T-helper 2 cell (primary cell): ENCODE measurements at places on chromosomes 11 and 22.

DNA sequence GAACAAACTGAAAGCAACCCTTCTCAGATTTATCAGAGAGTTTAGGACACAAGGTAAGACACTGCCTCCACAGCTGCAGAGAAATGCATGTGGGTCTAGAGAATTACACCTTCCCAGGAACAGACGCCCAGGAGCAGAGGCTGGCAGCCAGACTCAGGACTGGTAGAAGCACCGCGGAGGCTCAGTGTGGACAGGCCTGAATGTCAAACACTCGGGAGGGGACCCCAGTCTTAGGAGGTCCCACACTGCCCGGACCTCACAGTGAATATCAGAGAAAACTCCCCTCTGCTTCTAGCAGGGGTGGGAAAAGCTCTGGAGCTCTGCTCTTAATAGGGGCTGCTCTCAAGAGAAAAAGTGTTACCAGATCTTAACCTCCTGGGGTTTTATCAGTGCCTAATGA lies 952.7 kb downstream of the BRD1 start:
- no peak for DNase-seq

GRCh38 chr22:29727131-29727523 lies 7.3 kb downstream of the CABP7 start:
- no peak for DNase-seq

- no peak for DNase-seq
Observed at GRCh38 chr11:32840587-32840986, 10.9 kb downstream of the PRRG4 start.

DNA sequence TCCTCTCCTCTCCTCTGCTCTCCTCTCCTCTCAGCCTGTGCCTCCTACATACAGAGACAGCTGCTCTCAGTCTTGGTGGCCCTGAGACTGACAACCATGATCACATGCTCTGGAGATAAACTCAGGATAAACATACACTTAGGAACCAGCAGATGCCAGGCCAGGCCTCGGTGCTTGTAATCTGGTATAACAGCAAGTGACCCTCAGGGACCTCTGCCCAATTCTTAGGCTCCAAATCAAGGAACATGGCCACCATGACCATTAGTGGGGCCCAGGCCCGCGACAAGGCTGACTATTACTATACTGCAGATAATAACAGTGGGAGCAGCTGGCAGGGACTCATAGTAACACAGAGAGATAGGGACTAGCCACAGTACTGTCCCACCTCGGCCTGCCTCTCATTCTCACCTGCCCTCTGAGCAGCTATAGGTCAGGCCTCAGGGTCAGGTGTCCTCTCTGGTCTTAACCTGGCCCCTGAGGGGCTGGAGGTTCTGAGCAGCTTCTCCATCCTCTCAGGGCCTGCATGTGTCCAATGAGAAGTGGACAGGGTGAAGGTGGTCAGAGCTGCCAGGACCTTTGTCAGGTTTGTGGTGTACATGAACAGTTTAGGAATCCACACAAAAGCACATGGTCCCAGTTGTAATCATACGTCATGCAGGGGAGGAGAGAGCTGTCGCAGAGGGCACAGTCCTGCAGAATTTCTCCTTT lies 106.1 kb downstream of the GGTLC2 start:
- no peak for DNase-seq

DNA sequence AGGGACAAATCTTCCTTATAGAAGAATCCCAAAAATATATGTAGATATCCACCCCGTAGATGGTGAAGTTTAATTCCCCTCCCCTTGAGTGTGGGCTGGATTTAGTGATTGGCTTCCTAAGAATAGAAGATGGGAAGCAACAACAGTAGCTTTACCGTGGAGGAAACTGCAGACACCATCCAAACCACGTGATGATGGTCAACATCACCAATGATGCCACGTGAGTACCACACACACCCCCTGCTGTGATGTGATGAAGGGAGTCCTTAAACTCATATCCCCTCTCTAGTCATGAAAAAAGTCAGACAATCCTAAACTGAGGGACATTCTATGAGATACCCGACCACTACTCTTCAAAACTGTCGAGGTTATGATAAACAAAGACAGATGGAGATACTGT lies 76.4 kb upstream of the SLC22A12 start:
- no peak for DNase-seq

GRCh38 chr11:122177238-122177637 lies 61.2 kb upstream of the BLID start:
- DNase-seq: no peak

DNA sequence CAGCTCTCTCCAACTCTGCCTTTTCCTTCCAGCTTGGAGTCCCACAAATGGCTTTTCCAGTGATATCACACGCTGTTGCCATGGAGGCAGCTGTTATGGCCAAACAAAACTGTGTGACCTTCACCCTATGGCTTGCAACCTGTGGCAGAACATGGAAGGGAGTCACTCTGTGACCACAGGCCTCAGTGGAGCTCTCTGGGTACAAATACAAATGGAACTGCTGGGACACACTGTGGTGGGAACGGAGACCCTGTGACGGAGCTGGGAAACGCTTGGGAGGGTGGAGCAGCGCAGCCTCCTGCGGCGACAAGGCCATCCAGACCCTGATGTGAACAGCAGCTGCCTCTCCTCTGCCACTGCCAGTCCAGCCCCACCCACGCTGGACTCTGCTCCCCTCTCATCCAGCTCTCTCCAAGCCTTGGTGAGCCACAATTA lies 162.5 kb downstream of the ETS1 start:
- DNase-seq: no peak

DNA sequence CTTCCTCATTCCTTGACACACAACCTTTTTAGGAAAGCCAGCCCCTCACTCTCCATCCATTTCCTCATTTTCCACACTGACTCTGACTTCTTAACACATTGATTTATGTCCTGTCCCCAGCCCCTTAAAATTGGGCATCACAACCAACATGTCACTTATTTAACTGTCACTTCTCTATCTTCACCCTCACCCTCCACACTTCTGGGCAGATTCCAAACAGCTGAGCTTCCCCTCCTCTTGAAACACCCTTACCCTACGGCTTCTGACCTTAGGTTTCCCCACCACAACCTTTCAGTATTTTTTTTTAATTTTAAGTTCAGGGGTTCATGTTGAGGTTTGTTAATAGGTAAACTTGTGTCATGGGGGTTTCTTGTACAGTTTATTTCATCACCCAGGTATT lies 696.3 kb downstream of the DLG2 start:
- DNase-seq: no peak

GRCh38 chr11:122491509-122491908 lies 164.0 kb upstream of the UBASH3B start:
- no peak for DNase-seq

- DNase-seq: no peak
Observed at GRCh38 chr11:36016263-36016662, 72.4 kb downstream of the LDLRAD3 start.

DNA sequence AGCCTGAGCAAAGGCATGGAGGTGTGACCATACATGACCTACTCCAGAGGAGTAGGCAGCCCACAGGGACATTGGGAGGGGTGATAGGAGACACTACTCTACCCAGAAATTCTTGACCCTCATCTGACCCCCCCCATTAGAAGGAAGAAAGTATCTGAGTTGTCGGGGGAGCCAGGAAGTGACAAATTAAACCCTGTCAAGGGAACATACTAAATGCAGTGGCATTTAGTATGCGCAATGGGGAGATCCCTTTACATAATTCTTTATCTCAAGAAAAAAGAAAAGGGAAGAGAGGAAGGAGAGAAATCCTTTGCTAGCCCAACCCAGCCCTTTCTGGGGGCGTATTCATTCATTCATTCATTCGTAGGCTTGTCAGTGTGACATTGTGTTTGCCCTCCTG lies 58.8 kb downstream of the NAV2 start:
- DNase-seq: no peak

DNA sequence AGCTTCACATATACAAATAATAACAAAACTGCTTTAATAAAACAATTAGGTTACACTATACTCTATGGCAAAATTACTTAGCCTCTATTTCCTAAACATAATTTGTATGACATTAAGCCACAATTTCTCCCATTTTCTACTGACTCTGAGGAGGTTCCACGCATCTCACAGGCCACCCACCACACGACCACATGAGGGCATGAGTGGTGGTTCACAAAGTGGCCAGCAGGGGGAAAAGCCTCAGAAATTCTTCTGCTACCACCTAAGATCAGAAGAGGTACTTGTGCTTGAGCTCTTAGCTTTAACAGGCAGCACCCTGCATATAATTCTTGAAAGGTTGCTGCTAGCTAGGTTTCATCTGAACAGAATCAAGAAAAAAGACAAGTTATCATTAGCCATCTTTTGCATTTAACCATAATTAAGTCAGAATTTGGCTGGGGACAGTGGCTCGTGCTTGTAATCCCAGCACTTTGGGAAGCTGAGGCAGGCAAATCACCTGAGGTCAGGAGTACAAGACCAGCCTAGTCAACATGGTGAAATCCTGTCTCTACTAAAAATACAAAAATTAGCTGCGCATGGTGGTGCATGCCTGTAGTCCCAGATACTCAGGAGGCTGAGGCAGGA lies 7.7 kb downstream of the LPXN start:
- peak; percentile 68 for DNase-seq

- no peak for DNase-seq
Observed at GRCh38 chr11:132987936-132988335, 544.4 kb downstream of the OPCML start.

DNA sequence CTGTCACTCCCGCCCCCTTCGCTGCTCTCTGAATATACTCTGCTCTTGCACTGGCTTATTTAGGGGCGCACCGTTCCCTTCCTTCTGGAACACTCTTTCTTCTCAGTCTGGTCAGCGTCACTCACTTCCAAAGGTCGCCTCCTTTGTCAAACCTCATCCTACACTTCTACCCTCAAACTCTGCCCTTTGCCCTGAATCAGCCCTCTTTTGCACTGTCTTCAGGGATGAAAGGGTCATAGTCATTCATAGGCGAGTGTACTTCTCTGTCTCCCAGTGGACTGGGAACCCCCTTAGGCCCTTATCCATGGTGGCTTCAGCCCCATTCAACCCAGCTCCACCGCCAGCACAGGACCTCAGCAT lies 15.4 kb downstream of the MOGAT2 start:
- no peak for DNase-seq

- DNase-seq: no peak
Observed at GRCh38 chr11:67699521-67699920, 25.1 kb upstream of the ALDH3B2 start.

DNA sequence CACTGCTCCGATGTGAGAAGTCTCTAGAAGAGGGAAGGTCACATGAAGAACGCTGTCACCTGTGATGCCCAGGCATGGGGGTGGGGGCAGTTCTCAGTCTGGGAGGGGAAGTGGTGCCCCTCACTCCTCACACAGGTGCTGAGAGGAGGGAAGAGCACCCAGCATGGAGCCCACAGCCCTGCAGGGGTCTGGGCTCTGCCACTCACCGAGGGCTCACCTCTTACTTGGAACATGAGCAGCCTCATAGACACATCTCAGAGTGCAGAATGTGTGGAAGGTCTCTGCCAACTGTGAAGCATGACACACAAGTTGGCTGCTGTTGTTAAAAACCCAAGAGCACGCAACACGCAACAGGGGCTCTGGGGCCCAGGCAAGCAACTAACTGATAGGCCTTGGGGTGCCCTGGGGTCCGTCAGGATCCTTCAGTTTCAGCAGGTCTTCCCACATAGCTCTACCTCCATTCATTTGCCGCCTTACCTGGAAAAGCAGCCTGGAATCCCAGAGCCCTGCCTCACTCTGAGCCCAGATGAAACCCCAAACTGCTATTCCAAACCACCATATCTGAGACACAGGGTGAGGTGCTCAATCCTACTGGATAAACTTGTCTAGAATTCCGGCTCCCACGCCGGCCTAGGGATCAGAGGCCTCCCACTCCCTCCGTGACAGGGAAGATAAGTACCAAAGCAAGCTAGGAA lies 17.5 kb upstream of the TMPRSS4 start:
- DNase-seq: no peak

GRCh38 chr11:31814176-31814868 lies 3.2 kb upstream of the PAX6 start:
- no peak for DNase-seq

GRCh38 chr22:39132281-39132680 lies 20.2 kb downstream of the CBX7 start:
- no peak for DNase-seq

DNA sequence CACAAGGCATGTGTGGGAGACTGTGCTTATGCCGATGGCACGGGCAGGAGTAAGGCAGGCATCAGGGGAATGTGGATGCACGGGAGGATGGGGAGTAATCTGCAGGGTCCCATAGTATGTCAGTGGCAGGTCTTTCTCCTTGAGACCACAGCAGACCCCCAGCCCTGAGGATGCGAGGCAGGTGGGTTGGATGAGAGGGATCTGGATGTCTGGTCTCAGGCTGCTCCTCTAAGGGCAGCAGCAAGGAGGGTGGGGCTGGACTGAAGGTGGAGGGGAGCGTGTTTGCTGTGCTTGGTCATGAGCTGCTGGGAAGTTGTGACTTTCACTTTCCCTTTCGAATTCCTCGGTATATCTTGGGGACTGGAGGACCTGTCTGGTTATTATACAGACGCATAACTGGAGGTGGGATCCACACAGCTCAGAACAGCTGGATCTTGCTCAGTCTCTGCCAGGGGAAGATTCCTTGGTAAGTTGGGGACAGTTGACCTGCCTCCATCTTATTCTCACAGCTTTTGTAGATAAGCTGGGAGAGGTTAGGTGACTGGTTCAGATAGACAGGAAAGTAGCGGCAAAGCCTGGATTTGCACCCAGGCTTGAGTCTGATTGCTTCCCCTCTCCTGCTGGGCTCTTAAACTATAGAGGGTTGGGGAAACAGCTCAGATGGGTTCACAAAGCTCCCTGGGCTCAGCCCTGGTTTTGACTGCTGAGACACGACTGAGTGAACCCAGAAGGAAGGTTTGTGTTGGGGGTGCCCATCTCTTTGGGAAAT lies at the start of gene APOL1:
Gene APOL1, plus strand, starts transcription at position 380 of the 769 bp plus-strand sequence. CDS start 1,823 bp downstream, outside the sequence.
- no peak for DNase-seq

DNA sequence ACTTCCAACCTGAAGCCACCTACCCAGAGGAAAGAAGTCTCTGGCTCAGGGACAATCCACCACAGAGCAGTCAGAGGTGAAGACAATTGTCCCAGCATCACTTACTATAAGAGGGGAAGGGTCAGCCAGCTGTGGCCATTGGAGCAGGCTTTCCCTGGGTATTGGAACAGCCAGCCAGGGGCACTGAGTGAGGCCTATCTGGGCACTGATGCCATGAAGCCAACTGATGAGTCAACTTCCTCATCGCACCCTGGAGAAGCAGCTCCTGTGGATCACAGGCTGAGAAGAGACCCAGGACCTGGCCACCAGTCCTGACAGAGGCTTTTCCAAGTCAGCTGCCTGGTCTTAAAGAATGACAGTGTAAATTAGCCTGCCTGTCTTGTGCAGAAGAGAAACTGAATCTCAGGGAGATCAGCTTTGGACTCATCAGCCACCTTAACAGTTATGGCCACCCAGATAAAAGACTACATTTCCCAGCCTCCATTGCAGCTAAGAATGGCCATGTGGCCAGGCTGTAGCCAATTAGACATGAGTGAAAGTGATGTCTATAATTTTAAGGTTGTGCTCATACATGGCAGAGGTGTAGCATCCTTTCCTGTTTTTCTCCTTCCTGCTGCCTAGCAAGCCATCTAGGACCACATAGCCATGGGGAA lies 19.0 kb downstream of the CHST1 start:
- no peak for DNase-seq

DNA sequence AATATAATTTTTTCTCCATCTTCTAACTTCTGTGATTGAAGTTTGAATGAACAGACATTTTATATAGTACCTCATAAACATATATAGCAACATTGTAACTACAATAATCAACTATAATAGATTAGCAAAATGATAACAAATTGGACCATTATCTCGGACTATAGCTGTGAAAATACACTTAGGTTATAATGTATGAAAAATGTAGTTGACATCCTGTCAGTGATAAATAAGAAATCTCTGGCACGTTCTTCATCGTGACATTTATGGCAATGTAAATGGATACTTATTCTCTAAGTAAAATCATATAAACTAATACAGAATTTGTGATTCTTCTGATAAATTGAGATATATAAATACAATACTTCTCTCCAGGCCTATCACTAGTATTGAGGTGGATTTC lies 333.3 kb downstream of the GUCY1A2 start:
- DNase-seq: no peak
